ENCODE measurements at places on chromosomes 3 and 15. TPM values are rescaled to one million over a fixed set of nuclear protein-coding genes. Genes with fewer than 3 reads are reported as not detected.

Gene PODXL2
- total RNA-seq = 4.7 TPM

Gene SPINT1
- 136 TPM for total RNA-seq

Gene KCNAB1
- 0.82 TPM for total RNA-seq

Gene CCDC9B
- 4.4 TPM for total RNA-seq

Gene GUCA1C
- not detected for total RNA-seq

Gene SLC12A1
- total RNA-seq = not detected

Gene SLC38A3
- total RNA-seq = 0.43 TPM

Gene CCR2
- total RNA-seq = 8.0 TPM

Gene CYP1A2
- 0.17 TPM for total RNA-seq

Gene ARPP19
- total RNA-seq = 95.8 TPM

Gene AGBL1
- total RNA-seq = 8.7 TPM

Gene OR5H6
- total RNA-seq = not detected

Gene CFAP20DC
- total RNA-seq = 5.4 TPM

Gene HRG
- 0.15 TPM for total RNA-seq

Gene PATL2
- total RNA-seq = 2.4 TPM

Gene SCN5A
- total RNA-seq = 2.5 TPM

Gene GNB4
- 33.7 TPM for total RNA-seq

Gene MME
- total RNA-seq = 9.2 TPM

Gene ZIC1
- not detected for total RNA-seq

Gene SPINK8
- not detected for total RNA-seq

Gene MUC20
- 20.7 TPM for total RNA-seq

Gene PDHB
- 63.5 TPM for total RNA-seq

Gene FBXW12
- not detected for total RNA-seq

Gene ATP13A5
- total RNA-seq = 1.1 TPM

Gene HYPK
- 17.3 TPM for total RNA-seq

Gene C2CD4A
- 0.67 TPM for total RNA-seq

Gene EPM2AIP1
- total RNA-seq = 62.6 TPM

Gene CLN6
- 13.9 TPM for total RNA-seq

Gene POPDC2
- 1.9 TPM for total RNA-seq

Gene DCUN1D1
- total RNA-seq = 54.7 TPM

Gene U2SURP
- total RNA-seq = 59.2 TPM

Gene BFSP2
- total RNA-seq = not detected

Gene PLSCR5
- not detected for total RNA-seq

Gene GPR15
- 0.31 TPM for total RNA-seq

Gene PARP15
- total RNA-seq = 6.1 TPM

Gene ZFAND6
- total RNA-seq = 160 TPM

Gene XCR1
- total RNA-seq = 0.43 TPM

Gene XXYLT1
- total RNA-seq = 15.4 TPM

Gene UBR1
- total RNA-seq = 25.9 TPM

Gene ISG20
- total RNA-seq = 18.5 TPM

Gene CCR5
- 4.4 TPM for total RNA-seq

Gene REC114
- total RNA-seq = not detected

Gene CSTA
- total RNA-seq = 16.9 TPM

All from lung (tissue), 17 donors.